ENCODE measurements at places on chromosomes 3 and 15.
A peak's percentile ranks its signal among the peaks of the same experiment; 100 is the strongest.

DNA sequence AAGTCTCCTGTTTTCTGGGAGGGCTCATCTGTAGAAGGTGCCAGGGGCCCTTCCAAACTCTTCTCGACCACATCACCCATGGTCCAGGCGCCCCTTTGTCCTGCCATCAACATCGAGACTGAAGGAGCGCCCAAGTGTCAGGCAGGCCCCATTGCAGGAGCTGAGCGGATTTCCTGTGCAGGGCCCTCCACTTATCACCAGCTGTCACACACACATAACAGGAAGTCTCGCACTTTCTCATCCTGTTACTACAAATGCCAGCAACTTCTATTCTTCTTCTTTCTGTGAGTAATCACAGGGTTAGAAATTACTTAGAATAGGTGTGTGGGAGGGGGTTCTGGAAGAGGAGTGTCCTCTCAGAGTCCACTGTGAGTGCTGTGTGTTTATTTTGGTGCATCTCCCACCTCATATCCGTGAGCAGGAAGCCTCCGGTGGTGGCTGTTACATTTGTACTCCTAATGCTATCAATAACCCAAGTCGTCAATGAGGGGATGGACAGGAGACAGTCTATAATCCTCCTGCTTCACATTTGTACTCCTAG is at the start of gene KLHL6:
KLHL6 (minus strand) TSS at position 166 of the 541 bp plus-strand sequence; CDS start at position 113, 53 bp downstream.
- peak; percentile 69 for DNase-seq

- DNase-seq, result no peak
Measured at GRCh38 chr3:11382146-11382745, 110.0 kb downstream of the ATG7 start.

DNA sequence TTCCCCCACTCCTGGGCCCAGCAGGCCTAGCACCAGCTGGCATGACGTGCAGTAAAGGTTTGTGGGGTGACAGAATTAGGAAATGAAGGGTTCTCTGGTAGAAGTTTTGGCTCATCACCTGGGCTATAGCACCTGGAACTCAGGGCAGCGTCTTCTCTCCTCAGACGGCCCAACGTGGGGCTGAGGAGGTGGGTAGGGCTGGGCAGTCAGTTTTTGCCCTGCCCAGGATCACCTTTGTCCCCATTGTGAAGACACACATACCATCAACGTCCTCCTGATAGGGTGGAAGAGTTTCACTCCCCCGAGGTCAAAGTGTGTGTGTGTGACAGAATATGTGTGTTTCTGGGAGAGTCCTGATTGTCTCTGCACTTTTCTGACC is 12.1 kb downstream of the KBTBD13 start:
- DNase-seq, result no peak

DNA sequence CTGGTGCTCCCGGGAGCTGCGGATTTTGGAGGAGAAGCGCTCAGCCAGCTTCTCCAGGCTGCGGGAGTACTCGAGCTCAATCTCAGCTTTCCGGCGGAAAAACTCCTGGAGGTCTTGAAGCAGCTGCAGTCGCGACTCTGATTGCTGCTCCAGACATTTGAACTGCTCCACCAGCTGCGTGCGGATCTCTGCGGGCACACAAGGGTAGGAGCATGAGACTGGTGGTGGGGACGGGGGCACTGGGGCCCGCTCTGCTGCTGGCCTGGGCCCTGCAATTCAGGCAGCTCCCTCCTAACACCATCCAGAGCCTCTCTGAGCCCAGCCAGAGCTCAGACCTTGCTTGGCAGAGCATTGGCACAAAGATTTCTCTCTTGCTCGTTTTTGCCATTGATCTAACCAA is 124.7 kb downstream of the SRGAP3 start:
- no peak for DNase-seq

- DNase-seq, result no peak
Measured at GRCh38 chr3:164235289-164236028, 842.8 kb downstream of the SI start.

GRCh38 chr3:72820415-72820814 is 27.8 kb downstream of the SHQ1 start:
- no peak for DNase-seq

DNA sequence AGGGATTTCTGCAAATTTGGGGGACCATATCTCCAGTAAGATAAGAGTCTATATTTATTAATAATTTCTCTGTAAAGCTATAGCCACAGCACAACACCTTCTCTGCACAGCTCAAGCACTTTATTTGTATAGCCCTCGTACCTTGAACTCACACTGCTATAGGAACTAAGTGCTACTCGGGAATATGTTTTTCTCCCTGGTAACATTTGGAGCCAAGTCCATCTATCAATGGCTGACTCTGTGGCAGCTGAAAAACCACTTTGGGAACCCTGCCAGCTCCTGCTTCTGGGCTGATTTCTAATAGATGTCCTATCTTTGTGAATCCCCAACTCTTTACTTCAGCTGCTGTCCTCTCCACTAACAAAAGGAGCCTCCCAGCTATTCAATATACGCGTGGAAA is 298.5 kb downstream of the GBE1 start:
- no peak for DNase-seq

- DNase-seq, result no peak
Measured at GRCh38 chr3:16455966-16456365, 57.5 kb downstream of the RFTN1 start.

DNA sequence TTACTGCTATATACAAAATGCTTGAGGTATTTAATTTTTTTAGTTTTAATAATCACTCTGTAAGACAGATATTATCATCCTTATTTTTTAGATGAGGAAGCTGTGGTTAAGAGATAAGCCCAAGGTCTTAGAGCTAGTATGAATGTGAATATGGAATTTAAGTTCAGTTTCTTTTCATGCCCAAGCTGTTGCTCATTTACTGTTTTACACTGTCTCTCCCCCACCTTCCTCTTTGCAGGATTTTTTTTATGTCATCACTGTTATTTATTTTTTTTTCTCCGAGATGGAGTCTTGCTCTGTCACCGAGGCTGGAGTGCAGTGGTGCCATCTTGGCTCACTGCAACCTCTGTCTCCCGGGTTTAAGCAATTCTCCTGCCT is 22.5 kb downstream of the MAP2K5 start:
- DNase-seq, result no peak

GRCh38 chr15:43052860-43053259 is 53.0 kb downstream of the UBR1 start:
- no peak for DNase-seq

GRCh38 chr15:39269821-39270220 is 311.1 kb upstream of the THBS1 start:
- no peak for DNase-seq

DNA sequence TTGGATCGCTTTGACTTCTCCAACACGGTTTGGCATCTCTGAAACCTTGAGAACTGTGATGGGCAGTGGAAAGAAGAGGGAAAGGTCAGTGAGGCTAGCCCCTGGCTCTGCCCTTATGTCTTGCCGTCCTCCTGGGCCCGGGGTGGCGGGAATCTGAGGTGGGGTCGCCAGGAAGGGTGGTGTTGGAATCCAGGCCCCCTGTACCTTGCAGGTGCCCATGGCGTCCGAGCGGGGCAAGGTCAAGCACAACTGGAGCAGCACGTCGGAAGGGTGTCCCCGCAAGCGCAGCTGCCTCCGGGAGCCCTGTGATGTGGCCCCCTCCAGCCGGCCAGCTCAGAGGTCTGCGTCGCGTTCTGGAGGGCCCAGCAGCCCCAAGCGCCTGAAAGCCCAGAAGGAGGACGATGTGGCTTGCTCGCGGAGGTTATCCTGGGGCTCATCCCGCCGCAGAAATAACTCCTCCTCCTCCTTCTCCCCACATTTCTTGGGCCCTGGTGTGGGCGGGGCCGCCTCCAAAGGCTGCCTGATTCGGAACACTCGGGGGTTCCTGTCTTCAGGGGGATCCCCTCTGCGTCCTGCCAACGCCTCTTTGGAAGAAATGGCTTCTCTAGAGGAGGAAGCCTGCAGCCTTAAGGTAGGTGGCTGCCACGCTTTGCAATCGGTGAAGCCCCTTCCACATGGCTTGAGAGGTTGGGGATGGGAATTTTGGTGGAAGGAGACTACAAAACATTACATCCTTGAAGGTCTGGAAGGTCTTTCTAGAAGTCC is 907 bp downstream of the TATDN2 start:
- DNase-seq, result peak; percentile 52

GRCh38 chr3:153623834-153624233 is 461.8 kb downstream of the RAP2B start:
- no peak for DNase-seq

DNA sequence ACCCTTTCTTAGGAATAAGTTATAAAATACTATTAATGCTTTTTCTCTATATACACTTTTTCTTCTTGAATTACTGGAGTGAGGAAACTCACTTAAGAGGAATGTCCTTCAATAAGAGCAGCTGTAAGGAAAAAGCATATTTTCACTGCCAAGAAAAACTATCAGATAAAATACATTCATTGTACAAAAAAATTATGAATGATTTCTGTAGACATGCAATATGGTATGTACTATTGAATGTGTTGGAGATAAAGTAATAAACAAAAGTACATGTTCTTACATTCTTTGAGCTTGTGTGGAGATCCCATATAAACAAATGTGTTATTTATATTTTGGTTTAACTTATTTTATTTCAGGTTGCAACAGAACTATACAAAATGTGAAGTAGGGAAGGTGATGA is 241.0 kb upstream of the ZNF717 start:
- DNase-seq, result no peak

- DNase-seq, result no peak
Measured at GRCh38 chr3:129065720-129066073, 5.1 kb downstream of the GP9 start.

DNA sequence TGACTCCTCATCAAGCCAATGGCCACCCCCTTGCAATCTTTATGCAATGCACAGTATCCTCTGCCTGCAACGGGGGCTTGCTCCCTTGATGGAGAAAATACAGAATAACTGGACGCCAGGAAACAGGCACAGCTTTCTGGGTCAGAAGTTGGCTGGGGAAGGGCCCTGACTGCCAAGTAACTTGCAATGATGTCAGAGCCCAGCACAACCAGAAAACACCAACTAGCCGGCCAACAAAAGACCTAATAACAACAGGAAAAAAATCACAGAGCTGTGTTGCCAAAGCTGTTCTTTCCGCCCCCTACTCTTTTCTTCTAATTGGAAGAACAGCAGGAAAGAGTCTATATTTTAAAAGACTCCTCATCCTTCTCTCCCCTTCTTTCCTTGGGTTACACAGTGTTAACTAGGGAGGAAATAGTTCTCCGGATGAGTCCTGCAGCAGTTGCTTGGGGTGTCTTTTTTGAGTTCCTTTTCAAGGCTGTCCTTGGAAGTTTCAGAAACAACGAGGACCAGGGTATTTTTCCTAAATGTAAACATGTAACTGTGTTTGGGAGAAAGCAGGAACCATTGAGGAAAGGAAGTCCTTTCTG is 1.4 kb upstream of the SEMA6D start:
- DNase-seq, result no peak

DNA sequence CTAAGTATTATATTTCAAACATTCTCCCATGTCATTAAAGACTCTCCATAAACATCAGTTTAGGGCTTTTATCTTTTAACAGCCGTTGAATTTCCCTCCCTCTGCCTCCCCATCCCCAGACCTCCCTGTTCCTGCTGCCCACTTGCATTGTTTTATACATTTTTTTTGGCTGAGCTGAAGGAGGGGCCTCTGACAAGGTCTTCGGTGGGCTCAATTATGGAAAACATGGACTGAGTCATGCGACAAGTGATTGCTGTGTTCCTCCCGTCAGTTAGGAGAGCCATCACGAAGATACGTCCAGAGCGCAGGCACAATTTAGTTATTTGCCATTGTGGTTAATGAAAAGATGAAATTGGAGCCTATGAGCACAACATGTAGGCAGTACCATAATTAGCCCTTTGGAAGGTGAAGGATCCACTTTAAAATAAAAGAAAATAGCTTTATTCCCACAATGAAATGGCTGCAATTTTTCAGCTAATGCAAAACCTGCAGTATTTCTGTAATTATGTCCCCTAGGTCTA is 12.0 kb upstream of the NMNAT3 start:
- DNase-seq, result no peak

GRCh38 chr3:127532561-127533203 is 57.9 kb downstream of the TPRA1 start:
- no peak for DNase-seq

All from activated CD4-positive, alpha-beta T cell treated with anti-CD3 and anti-CD28 coated beads, Interleukin-2, amount 50 U/mL, for 24 hours (primary cell).